Stimulated activated CD4-positive, alpha-beta T cell treated with anti-CD3 and anti-CD28 coated beads, Interleukin-1b, Interleukin-23, amount 100 ng/mL, for 24 hours (primary cell): ENCODE measurements at places on chromosomes 16 and 17.

DNA sequence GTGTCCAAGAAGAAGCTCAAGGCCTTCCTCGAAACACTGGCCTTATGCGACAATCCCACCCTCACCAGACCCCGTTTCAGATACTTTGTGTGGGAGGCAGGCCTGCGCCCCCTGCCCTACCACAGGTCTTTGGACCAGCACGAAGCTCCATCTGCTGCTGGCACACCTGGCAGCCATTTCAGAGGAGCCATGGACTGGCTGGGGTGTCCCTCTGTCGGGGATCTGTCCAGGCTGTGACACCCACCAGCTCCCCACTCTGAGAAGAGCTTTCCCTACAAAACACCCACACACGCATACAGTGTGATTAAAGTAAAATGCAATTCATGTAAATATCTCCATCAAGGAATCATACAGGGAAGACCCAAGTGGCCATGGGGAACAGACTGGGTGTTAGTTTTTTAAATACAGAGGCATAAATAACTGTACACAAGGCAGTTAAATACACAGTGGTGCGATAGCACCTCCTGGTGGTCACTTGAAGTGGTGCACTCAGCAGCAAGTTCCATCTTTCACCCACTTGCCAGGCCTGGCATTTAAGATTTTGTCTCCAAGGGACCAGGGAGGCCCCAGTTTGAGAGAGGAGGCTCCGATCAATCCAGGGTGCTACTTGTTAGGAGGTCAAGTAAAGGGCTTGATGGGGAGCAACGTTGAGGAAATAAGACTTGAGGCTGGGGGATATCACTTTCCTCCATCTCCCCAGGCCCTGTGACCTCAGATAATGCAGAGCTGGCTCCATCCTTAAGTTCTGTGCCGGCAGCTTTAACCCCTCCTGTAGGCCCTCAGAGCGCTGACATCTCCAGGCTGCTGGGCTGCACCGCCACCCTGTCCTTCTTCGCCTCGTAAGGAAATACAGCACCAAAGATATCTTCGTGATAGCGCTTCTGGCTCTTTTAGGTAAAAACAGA is 43.6 kb downstream of the NOS2 start:
- DNase-seq, result peak; percentile 19

GRCh38 chr17:82029391-82029790 is 2.1 kb upstream of the RAC3 start:
- no peak for DNase-seq

DNA sequence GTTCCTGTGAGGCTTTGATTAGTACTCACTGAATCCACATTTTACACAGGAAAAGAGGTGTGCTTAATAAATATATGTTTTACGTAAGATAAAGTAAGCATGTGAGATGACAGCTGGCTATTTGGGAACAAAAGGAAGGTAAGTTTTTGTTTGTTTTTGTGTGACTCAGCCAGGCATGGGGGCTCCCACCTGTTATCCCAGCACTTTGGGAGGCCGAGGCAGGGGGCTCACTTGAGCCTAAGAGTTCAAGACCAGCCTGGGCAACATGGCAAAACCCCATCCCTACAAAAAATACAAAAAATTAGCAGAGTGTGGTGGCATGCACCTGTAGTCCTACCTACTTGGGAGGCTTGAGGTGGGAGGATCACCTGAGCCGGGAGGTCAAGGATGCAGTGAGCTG is 17.9 kb downstream of the GPR142 start:
- no peak for DNase-seq

DNA sequence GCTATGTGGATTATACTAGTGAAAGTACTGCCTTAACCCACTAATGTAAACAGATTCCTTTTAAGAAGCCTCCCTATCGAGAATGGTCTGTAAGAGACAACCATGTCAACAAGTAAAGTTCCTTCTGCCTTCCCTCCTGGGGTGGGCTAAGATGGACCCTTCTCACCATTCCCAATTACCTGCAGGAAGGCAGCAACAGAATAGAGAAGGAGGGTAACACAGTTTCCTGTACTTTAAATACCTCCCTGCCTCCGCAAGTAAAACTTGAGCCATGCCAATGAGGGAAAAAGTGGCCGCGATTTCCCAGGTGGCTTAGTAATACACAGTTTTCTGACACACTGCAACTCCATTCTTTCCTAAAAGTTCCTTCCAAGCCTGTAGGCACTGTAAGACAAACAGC is 45.2 kb downstream of the TOX3 start:
- DNase-seq, result no peak

- DNase-seq, result no peak
Observed at GRCh38 chr17:7956228-7956965, 24.4 kb downstream of the CNTROB start.

GRCh38 chr17:81807839-81808238 is 3.9 kb downstream of the GCGR start:
- no peak for DNase-seq

DNA sequence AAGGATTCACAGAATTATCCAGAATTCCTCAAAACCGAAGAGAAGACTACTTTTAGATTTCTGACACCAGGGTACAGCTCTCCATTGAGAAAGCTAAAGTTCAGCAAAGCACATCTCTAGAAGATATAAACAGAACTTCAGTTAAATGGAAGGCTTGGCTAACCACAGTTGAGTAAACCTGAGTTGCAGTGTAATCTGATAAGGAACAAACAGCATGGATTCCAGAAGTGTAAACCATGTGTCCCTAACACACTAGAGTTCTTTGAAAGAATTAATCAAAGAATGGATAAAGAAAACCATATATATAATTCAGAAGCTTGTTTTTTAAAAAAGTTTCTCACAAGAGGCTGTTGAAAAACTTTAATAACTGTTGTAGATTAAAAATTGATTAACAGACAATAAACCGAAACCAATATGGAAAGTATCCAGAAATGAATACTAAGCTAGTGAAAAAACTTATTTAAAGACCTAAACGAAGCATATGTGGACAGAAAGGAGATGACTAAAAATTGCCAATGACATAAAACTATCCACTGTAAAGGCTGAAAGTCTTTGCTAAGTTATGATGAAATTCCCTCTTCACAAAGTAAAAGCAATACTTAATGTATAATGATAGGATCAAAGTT is 4.3 kb downstream of the RNF43 start:
- DNase-seq, result no peak

GRCh38 chr16:68676113-68676860 is 31.2 kb downstream of the CDH3 start:
- no peak for DNase-seq

DNA sequence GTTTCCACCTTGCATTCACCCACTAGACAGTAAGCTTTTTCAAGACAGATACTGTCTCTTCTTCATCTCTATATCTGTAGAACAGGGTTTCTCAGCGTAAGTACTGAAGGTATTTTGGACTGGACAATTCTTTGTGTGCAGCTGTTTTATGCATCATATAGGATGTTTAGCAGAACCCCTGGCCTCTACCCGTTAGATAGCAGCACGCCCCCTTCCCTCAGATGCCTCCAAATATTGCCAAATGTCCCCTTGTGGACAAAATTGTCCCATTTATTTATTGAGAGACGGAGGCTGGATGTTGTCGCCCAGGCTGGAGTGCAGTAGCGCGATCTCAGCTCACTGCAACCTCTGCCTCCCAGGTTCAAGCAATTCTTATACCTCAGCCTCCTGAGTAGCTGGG is 263.3 kb upstream of the TBX2 start:
- no peak for DNase-seq

DNA sequence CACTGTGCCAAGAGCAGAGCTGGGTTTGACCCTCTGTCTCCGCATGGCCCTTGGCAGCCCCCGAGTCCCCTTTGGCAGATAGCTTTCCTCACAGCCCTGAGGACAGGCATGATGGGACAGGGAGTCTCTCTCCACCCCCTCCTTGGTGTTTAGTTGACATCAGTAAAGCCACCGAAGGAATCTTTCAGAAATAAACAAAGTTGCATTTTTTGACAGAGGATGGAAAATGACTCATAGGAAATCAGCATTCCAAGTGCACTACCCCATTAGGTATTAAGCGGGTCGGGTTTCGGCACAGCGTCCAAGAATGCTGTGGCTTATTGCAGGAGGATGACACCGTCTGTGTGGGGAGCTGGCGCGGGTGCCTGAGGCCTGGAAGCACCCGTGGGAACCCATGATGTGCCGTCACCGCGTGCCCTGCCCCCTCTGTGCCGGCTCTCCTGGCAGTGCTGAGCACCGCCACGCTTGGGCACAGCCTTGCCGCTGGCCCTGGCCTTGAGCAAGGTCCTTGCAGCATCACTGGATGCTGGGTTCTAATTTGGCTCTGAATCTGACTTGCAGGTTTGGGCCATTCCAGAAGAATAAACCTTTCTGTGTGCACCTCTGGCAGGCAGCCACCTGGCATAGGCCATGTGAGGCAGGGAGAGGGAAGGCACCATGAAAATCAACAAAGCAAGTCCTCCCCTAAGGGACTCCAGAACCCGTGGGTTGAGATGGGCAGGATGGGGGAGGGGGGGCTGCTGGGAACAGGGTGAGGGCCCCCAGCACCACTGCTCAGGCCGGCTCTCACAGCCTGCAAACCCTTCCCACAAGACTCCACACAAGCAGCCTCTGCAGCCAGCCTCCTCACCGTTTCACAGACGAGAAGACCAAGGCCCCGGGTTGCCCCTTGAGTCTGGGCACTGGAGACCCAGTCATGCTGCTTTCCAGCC is 50.5 kb upstream of the ZNF469 start:
- no peak for DNase-seq

DNA sequence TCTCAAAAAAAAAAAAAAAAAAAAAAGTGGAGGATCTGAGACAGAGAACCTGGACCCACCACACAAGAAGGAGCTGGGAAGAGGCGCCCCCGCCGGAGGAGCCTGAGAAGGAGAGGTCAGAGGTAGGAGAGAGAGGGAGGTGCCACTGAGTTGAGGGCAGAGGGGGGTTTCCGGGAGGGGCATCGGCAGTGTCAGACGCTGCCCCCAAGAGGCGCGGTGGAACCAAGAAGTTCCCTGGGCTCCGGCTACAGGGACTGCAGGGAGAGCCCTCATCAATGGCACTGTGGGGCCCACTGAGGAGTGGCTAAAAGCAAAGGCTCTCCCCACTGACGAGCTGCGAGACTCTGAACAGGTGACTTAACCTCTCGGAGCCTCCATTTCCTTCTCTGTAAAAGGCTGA is 4.2 kb downstream of the CCDC42 start:
- DNase-seq, result peak; percentile 8

DNA sequence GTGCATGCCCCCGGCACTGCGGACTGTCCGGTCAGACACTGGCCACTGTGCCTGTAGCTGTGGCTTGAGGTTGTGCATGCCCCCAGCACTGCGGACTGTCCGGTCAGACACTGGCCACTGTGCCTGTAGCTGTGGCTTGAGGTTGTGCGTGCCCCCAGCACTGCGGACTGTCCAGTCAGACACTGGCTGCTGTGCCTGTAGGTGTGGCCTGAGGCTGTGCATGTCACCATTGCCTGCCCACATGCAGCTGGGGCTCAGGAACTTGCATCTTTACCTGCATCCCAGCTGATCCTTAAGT is 5.2 kb downstream of the MTHFSD start:
- no peak for DNase-seq

- DNase-seq, result no peak
Observed at GRCh38 chr17:52841971-52842370, 683.5 kb upstream of the CA10 start.

DNA sequence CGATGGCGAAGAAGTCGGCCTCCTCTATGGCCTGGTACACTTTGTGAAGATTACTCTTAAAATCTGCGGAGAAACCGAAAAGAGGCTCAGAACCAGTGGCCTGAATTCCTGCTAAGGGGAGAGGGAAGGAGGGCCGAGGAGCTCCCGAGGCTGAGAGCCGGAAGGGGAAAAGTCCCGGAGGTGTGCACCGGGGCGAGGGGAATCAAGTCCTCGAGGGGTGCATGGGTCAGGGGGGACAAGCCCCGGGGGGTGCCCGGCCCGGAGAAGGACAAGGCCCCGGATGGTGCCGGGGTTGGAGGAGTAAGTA is 495 bp downstream of the PARN start:
- DNase-seq, result no peak

DNA sequence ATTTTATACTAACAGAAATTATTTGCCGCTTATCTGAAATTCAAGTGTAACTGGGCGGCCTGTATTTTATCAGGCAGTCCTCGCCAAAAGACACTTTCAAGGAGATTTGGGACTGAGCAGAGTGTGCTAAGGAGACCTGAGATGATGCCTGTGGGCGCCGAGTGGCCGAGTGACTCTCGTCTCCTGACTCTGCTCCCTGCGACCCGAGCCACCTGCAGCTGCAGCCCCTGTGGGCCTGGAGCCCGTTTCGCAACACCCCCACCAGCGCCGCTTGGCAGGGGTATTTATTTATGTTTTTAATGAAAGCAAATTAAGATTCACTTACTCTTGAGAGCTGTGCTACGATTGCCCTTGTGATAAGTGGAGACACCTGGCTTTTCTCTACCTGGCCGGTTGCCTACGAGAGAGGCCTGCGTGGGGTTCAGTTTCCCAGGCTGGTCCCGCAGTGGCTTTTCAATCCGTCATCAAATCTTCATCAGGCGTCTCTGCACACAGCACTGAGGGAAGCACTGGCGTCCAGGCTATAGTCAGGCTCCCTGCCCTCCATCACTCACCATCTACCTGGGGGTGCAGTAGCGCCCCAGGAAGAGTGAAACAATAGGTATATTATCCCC is 124.0 kb downstream of the SEC14L1 start:
- no peak for DNase-seq

DNA sequence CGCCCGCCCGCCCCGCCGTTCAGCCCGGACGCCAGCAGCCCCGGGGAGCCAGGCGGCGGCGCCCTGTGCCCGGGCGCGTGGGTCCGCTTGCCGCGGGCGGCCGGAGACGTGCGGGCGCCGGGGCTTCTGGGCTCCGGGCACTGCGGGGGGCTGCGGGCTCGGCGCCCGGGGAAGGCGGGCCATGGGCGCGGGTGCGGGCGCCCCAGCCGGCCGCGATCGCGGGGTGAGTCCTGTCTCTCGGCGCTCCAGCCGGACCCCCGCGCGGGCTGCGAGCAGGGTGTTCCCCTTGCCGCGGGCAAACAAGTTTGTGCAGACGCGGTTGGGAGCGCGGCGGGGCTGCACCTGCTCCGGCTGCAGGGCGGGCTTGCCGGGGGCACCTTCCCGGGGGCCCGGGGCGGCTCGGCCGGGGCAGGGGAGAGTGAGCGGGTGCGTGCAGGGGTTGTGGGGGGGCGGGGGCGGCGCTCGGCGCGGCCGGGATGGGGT is 292 bp downstream of the WSCD1 start:
- DNase-seq, result no peak

DNA sequence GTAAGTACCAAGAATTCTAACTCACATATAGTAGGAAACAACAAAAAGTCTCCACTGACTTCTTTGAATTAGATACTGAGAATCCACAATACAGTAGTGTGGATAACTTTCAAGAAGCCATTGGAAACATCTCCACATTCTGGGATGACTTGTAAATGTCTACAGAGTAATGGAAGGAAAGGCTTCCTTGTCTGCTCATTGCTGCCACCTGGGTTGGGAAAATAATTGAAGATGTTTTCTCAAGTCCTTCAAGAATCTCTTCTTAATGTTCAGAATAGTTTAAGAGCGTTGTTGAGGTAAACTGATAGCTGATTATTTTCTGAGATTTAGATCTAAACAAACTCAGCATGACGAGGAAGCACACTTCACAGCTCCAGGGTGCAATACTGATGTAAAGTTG is 14.0 kb downstream of the CPSF4L start:
- DNase-seq, result no peak

DNA sequence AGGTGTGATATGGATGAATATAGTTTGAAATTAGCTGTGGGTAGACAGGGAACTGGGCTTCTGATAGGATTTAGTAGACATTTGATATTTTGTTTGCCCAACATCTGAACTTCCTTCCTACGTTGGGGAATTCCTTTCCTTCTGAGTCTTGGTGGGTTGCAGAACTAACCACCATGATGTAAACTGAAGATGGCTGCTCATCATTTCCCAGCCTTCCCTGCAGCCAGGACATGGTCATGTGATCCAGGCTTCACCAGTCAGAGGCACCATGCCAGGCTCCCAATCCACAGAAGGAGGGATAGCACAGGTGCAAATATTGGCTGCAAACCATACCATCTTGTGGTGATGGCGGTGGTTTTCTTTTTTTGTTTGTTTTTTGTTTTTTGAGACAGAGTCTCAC is 57.4 kb downstream of the EMP2 start:
- DNase-seq, result no peak
